Calu3 (cell line): ENCODE measurements at places on chromosomes 16 and 17. TPM values are rescaled to one million over a fixed set of nuclear protein-coding genes. Genes with fewer than 3 reads are reported as not detected.

DNA sequence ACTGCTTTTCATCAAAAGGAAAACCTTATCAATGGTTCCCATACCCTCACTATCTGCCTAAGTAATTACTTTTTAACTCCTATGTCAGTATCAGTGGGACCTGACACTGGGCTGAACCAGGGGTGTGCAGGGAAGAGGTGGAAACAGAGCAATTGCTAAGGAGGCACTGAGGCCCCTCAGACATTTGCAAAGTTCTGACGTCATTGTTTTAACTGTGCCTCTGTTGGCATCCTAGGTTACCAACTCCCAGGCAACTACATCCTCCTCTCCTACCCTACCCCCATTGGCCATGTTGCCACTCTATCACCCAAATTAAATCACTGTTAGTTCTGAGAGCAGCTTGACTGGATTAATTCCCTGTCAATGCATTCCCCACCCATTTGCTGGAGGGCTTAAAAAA, 8.0 kb upstream of the WWOX start:
- DNase-seq: no peak

- no peak for DNase-seq
These were observed 6.3 kb downstream of the MYBBP1A start for GRCh38 chr17:4548721-4549531.

DNA sequence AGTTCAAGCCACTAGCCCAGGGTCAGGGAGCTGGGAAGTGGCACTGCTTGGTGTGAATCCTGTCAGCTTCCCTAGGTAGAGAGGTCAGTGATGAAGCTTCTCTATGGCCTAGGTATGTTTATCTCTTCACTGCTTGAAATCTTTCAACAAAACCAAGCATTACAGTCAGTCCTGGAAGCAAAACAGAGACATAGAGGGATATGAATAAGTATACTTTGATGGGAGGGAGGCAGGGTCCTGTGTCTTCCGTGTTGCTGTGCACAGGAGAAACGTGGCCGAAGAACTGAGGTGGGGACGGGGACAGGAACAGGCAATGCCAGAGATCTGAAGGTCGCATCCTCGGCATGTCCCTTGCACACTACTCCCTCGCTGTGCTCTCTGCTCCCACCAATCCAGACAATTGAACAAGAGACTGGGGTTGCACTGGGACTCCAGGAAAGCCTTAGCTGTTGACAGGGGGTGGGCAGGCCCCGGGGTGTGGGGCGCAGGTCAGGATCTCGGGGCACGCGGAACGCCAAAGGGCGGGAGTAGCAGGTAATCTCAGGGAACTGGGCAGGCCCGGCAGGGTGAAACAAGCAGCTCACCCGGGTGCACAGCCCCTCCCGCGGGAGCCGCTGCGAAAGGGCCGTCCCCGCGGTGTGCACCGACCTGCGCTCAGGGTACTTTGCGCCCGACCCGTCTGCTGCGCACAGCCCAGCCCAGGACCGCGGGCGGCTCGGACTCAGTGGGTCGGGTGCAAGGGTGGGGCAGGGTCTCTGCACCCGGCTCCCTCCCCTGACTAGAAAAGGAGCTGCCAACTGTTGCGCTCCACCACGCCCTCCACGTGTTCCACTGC, at the start of gene MT1H:
Gene MT1H (plus strand): TSS at position 810 of the 835 bp plus-strand sequence. CDS start 71 bp downstream, outside the sequence.
- DNase-seq: no peak

Gene MNT
- total RNA-seq: 32.1 and 34.8 TPM in 2 replicates
